ENCODE measurements at places on chromosomes 12 and 14. TPM values are rescaled to one million over a fixed set of nuclear protein-coding genes. Genes with fewer than 3 reads are reported as not detected.
A peak's percentile ranks its signal among the peaks of the same experiment; 100 is the strongest.

The OVCH1 gene
- total RNA-seq: 0.65 TPM

The INHBC gene
- not detected for total RNA-seq

The PTCSC3 gene
- not detected for total RNA-seq

DNA sequence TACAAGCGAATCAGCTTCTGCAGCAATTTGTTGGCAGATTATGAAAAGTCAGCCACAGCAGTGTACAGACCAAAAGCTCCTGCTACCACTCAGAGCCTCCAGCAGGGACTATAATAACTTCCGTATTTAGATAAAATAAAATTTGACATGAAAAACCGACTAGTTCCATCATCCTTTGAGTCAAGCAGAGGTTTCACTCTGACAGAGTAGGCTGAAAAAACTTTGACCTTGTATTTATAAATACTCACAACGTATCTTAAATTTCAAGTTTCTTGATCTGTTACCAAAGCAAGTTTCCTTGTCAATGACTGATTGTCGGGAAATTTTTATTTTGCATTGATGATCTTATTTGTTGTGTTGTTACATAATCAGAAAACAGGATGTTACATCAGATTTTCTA is 283.4 kb downstream of the DAD1 start:
- H3K36me3 ChIP-seq: no peaks in the 10 kb centered on the region
- no peaks in the 10 kb centered on the region for H3K27me3 ChIP-seq
- no peak overlapping the region for H3K4me3 ChIP-seq
- H3K27ac ChIP-seq: no peak overlapping the region

- H3K36me3 ChIP-seq: peaks cover 37% of the 10 kb centered on the region
- no peak for DNase-seq
- H3K27me3 ChIP-seq: no peaks in the 10 kb centered on the region
Observed at GRCh38 chr14:91317381-91318308, 73.1 kb upstream of the GPR68 start.

- no peaks in the 10 kb centered on the region for H3K27me3 ChIP-seq
- no peak for DNase-seq
- peak overlapping the region; percentile 88 for H3K4me3 ChIP-seq
- H3K27ac ChIP-seq: peak overlapping the region; percentile 91
- peaks cover 12% of the 10 kb centered on the region for H3K4me1 ChIP-seq
Observed at GRCh38 chr12:49019443-49020324, 1.1 kb upstream of the PRKAG1 start.

DNA sequence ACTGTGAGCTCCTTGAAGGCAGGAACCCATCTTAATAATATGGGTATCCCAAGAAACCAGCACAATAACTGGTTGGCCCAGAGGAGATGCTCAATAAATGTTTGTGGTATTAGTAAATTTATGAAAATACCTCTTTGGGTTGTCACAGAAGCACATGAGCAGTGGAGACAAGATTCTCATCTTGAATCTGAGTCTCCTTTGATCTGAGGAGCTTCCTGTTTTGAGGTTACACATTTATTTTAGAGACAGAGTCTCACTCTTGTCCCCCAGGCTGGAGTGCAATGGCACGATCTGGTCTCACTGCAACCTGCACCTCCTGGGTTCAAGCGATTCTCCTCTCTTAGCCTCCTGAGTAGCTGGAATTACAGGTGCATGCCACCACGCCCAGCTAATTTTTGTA is 247.4 kb downstream of the NRXN3 start:
- no peaks in the 10 kb centered on the region for H3K4me1 ChIP-seq
- H3K27me3 ChIP-seq: no peaks in the 10 kb centered on the region
- H3K27ac ChIP-seq: no peak overlapping the region
- no peak overlapping the region for H3K4me3 ChIP-seq

DNA sequence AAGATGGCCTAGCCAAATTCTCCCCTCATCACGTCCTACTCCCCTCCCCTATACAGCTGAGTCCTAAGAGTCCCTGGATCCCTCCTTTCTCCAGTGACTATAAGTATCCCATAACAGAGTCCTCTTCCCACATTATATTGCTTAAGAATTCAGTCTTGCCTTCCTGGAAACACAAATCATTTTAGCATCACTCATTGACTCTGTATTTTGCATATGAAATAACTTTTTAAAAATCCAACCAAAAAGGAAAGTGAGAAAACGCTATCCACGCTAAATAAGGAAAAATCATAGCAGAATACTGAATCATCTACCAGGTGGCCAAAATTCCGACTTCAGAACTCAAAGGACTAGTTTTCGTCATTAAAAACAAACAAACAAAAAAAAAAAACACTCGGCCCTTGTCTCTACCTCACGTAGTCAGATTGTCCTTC is 130.2 kb downstream of the GCH1 start:
- H3K36me3 ChIP-seq: peaks cover 1% of the 10 kb centered on the region
- H3K27me3 ChIP-seq: no peaks in the 10 kb centered on the region
- peaks cover 19% of the 10 kb centered on the region for H3K4me1 ChIP-seq
- H3K27ac ChIP-seq: peak overlapping the region; percentile 95

DNA sequence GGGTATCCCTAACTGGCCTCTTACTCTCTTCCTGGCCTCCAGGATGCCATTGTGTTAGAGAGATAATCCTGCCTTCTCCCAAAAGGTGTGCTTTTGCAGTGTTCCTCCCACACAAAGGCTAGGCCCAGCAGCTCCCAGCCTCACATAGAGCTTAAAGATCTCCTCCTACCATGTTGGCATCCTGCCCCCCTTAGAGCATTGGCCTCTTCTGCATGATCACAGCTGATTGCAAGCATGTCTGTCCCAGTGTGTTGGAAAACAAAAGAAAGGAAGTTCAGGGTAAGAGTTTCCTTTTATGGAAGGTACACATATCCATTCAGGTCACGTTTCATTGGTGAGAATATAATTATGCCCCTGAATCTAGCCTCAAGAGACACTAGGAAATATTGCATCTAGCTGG is 405.4 kb downstream of the TMTC2 start:
- peaks cover 11% of the 10 kb centered on the region for H3K36me3 ChIP-seq
- H3K4me3 ChIP-seq: no peak overlapping the region
- H3K4me1 ChIP-seq: peaks cover 20% of the 10 kb centered on the region
- H3K27me3 ChIP-seq: no peaks in the 10 kb centered on the region

DNA sequence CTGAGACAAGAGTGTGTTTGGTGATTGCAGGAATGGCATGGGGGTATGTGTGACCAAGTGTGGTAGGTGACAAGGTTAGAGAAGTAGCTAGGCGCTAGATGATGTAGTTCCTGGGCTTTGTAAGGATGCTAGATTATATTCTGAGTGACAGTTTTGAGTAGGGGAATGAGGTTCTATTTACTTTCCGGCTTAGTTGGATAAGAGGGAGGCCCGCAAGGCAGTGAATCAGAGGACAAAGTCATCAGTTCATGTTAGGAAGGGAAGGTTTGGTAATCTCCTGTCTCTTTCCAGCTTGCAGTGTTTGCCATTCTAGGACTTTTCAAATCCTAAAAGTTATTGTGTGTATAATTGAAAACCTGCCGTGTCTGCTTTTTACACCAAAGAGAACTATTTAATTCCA is 45.0 kb downstream of the CFAP54 start:
- no peak overlapping the region for H3K27ac ChIP-seq
- no peak for DNase-seq
- no peak overlapping the region for H3K4me3 ChIP-seq

DNA sequence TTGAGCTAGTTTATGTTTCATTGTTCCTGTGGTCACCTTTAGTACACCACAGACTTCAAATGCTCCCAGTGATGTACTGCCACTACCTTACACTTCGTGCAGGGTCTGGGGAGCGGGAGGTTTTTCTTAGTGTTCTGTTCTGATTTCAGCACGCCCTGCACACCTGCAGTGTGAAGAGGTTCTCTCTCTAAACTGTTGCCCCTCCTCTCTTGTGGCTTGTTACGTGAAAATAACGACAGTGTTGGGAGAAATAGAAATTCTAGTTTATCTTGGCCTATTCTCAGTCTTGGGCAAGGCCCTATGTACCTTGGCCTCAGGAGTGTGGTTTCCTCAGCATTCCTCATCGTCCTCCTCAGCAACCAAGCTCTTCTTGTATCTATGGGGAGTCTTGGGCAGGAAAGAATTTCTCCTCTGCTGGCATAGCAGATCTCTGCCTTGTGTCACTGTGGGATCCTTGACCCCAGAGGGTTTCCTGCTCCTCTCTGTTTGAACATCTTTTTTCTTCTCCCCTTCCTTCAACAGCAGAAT is 48.6 kb downstream of the EIF2S3B start:
- H3K27ac ChIP-seq: no peak overlapping the region
- H3K36me3 ChIP-seq: no peaks in the 10 kb centered on the region
- no peak for DNase-seq
- no peak overlapping the region for H3K4me3 ChIP-seq

DNA sequence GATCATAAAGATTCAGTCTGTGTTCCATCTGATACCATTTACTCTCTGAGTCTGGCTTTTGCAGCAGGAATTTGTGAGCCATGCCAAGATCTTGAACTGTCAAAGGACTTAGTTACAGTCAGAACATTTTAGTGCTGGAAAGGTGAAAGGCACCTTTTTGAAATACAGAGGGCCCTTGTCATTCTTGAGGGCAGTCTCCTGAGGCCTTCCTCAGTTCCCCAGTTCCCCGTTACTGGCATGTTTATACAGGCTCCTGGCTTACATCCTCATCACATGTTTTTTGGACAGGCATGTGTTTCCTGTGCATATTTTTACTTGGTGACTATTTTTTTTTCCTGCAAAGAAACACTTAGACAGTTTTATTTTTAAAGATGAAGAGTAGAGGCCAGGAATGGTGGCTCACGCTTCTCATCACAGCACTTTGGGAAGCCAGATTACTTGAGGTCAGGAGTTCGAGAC is 21.0 kb downstream of the CFAP54 start:
- H3K4me3 ChIP-seq: no peak overlapping the region
- H3K4me1 ChIP-seq: no peaks in the 10 kb centered on the region
- H3K36me3 ChIP-seq: peaks cover 2% of the 10 kb centered on the region
- H3K27ac ChIP-seq: no peak overlapping the region
- no peak for DNase-seq

DNA sequence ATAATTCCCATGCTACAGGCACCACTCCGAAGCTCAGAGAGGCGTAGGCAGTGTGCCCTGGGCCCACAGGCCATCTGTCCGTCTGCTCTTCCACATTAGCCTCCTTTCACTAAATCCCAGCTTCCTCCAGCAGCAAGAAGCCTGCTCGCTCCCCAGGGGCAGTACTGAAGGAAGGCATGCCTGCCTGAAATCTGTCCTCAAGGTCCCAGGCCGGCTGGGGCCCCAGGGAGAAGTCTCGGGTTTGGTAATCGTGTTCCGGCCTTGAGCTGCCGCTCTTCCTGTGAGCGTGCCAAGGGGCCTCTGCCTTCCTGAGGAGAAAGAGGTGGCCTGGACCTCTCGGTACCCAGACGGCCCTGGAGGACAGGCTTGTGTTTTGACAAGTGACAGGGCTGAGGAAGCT is 15.2 kb upstream of the DLK1 start:
- no peaks in the 10 kb centered on the region for H3K36me3 ChIP-seq
- DNase-seq: no peak
- H3K4me3 ChIP-seq: no peak overlapping the region
- peaks cover 25% of the 10 kb centered on the region for H3K4me1 ChIP-seq
- H3K27me3 ChIP-seq: peaks cover 12% of the 10 kb centered on the region

- H3K27ac ChIP-seq: no peak overlapping the region
- peaks cover 11% of the 10 kb centered on the region for H3K4me1 ChIP-seq
- DNase-seq: no peak
- H3K36me3 ChIP-seq: no peaks in the 10 kb centered on the region
Observed at GRCh38 chr12:5503774-5504173, 71.9 kb downstream of the NTF3 start.

GRCh38 chr12:114361992-114362391 is 44.0 kb downstream of the TBX5 start:
- H3K27ac ChIP-seq: no peak overlapping the region
- H3K36me3 ChIP-seq: peaks cover 2% of the 10 kb centered on the region
- DNase-seq: no peak
- H3K27me3 ChIP-seq: peaks cover 9% of the 10 kb centered on the region
- no peaks in the 10 kb centered on the region for H3K4me1 ChIP-seq
- H3K4me3 ChIP-seq: no peak overlapping the region

- H3K27ac ChIP-seq: no peak overlapping the region
- H3K27me3 ChIP-seq: no peaks in the 10 kb centered on the region
- H3K4me1 ChIP-seq: peaks cover 3% of the 10 kb centered on the region
- no peak overlapping the region for H3K4me3 ChIP-seq
- no peak for DNase-seq
- H3K36me3 ChIP-seq: peaks cover 2% of the 10 kb centered on the region
Observed at GRCh38 chr14:34088914-34089313, 138.0 kb upstream of the EGLN3 start.

DNA sequence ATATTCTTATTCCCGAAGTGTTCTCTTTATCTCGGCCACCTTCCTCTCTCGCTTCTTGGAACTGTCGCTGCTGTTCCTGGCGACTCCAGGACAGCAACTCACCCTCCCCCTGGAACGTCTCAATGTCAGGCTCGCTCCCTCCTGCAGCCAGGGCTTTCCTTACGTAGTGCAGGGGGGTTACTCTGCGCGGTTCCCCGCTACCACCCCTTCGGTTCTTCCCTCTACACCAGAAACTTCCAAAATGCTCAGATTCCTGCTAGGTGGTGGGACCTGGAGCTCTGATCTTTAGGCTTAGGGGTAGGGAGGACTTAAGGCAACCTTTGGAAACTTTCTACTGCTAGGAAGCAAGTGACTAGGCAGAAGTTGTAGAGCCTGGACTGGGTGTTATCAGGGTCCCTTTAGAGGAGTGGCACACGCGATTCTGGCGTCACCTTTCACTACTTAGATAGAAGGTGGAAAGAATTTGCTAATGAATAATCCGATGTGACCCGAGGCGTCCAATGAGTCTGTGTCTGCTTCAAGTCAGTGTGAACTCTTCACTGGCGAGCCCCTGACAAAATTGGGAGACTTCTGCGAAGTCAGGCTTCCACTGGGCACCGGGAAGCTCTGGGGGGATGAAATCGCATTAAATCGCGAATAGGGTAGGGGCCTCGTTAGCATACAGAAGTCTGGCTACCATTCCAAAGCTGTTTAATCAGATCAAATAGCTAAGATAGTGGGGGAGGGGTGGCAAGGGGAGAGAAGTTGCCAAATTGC is 900 bp upstream of the DPF3 start:
- no peak for DNase-seq
- peak overlapping the region; percentile 21 for H3K27ac ChIP-seq
- H3K4me1 ChIP-seq: peaks cover 22% of the 10 kb centered on the region
- H3K4me3 ChIP-seq: peak overlapping the region; percentile 85
- H3K36me3 ChIP-seq: no peaks in the 10 kb centered on the region

GRCh38 chr12:8493084-8493483 is 20.2 kb upstream of the CLEC4D start:
- H3K4me3 ChIP-seq: no peak overlapping the region
- H3K36me3 ChIP-seq: no peaks in the 10 kb centered on the region
- H3K4me1 ChIP-seq: no peaks in the 10 kb centered on the region

DNA sequence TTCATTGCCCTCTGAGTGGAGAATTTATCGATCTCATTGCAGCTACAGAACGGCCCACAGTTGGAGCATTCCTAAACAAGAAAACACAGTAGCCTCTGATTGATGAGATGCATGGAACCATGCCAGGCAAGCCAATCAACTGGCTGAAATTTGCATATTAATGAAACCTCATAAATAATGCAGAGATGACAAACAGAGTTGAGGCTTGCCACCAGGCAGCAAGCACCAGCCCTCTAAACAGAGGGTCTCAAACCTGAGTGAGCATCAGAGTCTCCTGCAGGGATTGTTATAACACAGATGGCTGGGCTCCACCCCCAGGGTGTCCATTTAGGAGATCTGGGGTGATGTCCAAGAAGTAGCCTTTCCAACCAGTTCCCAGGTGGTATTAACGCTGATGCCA is 60.9 kb upstream of the CMKLR1 start:
- no peak overlapping the region for H3K27ac ChIP-seq
- H3K4me1 ChIP-seq: no peaks in the 10 kb centered on the region
- H3K36me3 ChIP-seq: no peaks in the 10 kb centered on the region
- peaks cover 8% of the 10 kb centered on the region for H3K27me3 ChIP-seq
- no peak overlapping the region for H3K4me3 ChIP-seq

- peaks cover 25% of the 10 kb centered on the region for H3K4me1 ChIP-seq
- DNase-seq: no peak
- H3K27me3 ChIP-seq: no peaks in the 10 kb centered on the region
- peak overlapping the region; percentile 61 for H3K4me3 ChIP-seq
Observed at GRCh38 chr12:124921200-124922031, 7.0 kb upstream of the UBC start.

Data from progenitor cell of endocrine pancreas (in vitro differentiated cells).